ENCODE measurements at places on chromosomes 7 and 10. TPM values are rescaled to one million over a fixed set of nuclear protein-coding genes. Genes with fewer than 3 reads are reported as not detected.

KCNMA1 gene
- total RNA-seq, result 11.1 TPM

UCMA gene
- total RNA-seq, result 4.1 TPM

H2BK1 gene
- total RNA-seq, result not detected

RASA4B gene
- total RNA-seq, result 2.6 TPM

PCLO gene
- 3.2 TPM for total RNA-seq

ARF5 gene
- total RNA-seq, result 159 TPM

PAPSS2 gene
- 20.2 TPM for total RNA-seq

ODAD2 gene
- 4.1 TPM for total RNA-seq

DNA sequence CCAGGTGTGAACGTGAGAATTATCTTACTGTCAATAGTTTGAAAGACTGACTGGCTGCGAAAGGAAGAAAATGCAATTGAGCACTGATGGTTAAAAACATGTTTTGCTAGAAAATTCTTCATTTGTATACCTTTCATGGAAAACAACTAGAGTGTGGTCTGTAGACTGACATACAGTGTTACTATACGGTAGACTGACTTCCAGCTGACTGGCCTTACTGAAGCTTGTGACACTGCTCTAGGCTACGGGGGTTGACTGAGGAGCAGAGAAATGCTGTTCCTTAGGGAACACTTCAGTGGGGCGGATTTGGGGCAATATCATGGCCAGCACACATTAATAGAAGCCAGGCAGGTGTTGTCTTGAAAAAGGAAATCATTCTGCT, 25.9 kb upstream of the DDC start:
- no peak for DNase-seq

DNA sequence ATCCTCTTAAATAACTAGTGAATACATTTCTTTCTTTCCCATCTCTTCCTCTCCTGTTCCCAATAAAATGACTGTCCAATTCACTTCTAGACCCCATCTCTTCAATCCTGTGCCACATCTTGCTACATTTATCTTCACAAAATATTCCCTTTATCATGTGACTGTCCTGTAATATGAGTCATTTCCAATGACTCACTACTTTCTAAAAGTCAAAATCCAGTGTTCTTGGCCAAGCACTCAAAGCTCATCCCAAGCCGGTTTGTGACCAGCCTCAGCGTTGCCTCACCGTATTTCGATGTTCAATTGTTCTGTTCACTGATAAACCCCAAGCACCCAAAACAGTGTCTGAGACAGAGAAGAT, 104.7 kb downstream of the PARD3 start:
- DNase-seq, result no peak

- no peak for DNase-seq
Measured at GRCh38 chr7:651032-651728, 75.3 kb upstream of the DNAAF5 start.

DNA sequence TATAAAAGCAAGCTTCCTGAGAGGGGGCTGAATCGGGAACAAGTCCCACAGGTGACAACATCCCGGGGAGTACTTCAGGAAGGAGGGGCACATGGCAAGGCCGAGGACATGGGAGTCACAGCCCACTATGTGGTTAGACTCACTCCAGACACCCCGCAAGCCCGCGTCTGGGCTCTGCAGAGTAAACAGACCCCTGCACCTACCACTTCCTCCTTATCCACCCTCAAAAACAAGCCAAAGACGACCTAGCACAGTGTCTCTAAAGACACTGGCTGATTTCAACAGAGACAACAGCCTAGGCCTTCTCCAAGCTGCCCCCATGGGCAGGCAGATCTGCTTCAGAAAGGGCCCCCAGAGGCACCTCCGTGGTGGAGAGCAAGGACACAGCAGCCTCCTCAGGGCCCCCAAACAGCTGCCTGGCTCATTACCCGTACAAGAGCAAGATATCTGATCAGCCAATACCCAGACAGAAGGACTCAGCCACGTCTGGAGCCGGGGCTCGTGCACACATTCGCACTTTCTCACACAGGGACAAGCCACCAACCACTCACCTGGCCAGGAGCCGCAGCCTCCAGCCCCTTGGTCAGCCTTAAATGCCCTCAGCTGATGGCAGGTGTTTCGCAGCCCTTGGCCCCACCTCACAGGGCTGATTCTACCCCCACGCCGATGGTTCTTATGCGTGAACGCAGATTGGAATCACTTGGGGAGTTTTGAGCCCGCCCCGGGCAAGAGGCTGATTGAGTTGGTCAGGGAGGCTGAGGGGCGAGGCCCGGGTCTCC, 10.7 kb upstream of the KPNA7 start:
- no peak for DNase-seq

DNA sequence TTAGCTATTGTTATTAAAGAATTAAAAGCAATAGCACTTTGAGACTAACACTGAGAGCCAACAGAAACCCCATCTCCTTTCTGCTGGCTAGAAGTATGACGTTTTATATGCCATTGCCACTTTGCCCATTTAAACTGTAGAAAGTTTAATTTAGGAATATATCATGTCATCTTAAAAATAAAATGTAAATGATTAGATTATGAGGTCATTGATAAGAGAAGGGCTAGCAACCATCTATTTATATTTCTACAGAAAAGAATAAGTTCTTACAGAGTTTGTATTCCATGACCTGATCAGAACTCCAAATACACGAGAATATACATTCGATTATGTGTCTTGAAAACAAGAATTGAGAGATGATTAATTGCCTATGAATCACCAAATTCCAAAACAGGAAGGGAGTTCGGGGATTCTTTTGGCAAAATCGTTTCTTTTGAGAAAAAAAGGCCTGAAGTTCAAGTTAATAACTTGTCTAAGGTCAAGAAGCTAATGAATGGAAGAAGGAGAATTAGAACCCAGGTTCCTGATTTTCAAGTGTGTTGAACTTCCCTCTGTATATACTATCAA, 227.0 kb downstream of the TRIL start:
- no peak for DNase-seq

DNA sequence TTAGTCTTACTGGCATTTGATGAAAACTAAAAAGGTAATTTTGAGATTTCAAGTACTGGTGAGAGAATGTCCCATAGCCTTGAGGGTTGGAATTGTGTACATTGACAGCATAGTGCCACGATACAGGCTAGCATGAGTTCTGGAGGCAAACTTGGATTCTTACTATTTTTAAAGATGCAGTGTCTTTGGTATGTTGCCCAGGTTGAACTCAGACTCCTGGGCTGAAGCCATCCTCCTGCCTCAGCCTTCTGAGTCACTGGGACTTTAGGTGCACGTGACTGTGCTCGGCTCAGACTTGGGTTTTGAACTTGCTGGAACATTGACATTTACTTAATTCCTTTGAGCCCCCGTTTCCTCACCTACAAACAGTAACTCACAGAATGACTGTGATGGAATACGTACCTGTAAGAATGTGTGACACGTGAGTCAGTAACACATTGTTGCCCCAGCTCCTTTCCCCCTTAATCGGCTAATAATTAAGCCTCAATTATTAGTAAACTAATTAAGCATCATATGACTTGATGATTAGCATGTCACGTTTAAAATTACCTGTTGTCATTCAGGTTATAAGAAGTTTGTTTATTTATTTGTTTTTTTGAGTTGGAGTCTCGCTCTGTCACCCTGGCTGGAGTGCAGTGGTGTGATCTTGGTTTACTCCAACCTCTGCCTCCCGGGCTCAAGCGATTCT, 10.6 kb downstream of the DNAJB6 start:
- DNase-seq, result no peak

GRCh38 chr7:37084303-37084702, 360.0 kb upstream of the AOAH start:
- DNase-seq, result no peak

Measured in H1 (cell line).